Stimulated activated CD8-positive, alpha-beta memory T cell treated with anti-CD3 and anti-CD28 coated beads, Interleukin-4, amount 100 ng/mL, for 4 hours (primary cell): ENCODE measurements at places on chromosomes 13 and 19.

- no peak for DNase-seq
These were observed 8.6 kb upstream of the GPR18 start for GRCh38 chr13:99266827-99267226.

- no peak for DNase-seq
These were observed 845.8 kb downstream of the UQCRFS1 start for GRCh38 chr19:28367146-28367545.

GRCh38 chr19:47093841-47094240, 19.7 kb downstream of the ZC3H4 start:
- DNase-seq: no peak

DNA sequence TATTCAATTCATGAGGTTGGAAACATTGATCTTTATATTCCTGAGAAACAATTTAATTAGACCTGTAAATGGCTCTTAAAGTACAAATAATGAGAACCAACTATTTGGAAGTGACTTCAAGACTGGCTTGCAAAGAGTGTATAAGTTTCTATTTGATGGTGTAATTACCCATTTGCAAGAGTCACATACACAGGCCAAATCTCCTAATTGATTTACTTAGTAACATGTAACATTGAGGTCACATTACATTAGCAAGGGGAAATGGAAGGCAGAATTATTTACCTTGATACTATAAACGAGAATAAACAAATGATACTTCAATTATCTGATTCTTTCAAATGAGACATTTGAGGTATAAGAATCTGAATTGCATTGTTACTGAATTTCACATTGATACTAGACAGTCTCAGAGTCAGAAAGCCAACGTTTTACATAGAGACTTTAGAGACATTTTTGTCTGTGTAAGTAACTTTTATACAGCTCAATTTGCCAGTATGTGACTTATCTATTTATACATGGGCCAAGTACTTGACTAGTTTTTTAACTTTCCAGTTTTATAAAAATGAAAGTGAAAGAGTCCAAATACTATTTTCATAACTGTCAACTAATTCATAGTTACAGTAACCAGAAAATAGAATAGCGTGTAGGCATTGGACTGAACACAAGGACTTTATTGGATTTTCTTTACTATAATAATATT, 95.6 kb upstream of the RFC3 start:
- DNase-seq: no peak

DNA sequence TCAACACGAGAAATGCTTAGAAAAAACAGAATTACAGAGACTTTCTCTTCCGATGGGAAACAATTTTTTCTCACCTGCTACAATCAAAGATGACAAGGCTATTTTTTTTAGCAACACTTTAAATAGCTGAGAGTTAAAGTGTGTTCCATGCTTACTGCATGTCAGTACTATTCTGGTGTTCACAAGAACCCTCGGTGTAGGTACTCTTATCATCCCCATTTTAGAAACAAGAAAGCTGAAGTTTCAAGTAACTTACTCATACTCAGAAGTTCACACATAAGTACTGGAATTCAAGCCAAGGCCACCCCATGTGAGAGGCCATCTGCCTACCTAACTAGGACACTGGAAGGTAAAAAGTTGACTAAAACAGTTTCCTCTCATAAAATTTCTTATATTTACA, 9.0 kb upstream of the TNFRSF19 start:
- DNase-seq: no peak

DNA sequence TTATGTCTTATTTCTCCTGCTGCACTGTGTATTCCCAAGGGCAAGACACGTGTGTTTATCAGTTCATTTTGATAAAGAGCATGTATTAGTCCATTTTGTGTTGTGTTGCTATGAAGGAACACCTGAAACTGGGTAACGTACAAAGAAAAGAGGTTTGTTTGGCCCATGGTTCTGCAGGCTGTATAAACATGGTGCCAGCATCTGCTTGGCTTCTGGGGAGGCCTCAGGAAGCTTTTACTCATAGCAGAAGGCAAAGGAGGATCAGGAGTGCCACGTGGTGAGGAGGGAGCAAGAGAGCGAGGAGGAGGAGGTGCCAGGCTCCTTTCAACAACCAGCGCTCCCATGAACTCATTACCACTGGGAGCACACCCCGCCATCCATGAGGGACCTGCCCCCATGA, 214.0 kb downstream of the UQCRFS1 start:
- no peak for DNase-seq

- no peak for DNase-seq
These were observed 350.7 kb downstream of the LMO7 start for GRCh38 chr13:75986818-75987217.

- no peak for DNase-seq
These were observed 132.9 kb downstream of the RAP2A start for GRCh38 chr13:97566907-97567306.

DNA sequence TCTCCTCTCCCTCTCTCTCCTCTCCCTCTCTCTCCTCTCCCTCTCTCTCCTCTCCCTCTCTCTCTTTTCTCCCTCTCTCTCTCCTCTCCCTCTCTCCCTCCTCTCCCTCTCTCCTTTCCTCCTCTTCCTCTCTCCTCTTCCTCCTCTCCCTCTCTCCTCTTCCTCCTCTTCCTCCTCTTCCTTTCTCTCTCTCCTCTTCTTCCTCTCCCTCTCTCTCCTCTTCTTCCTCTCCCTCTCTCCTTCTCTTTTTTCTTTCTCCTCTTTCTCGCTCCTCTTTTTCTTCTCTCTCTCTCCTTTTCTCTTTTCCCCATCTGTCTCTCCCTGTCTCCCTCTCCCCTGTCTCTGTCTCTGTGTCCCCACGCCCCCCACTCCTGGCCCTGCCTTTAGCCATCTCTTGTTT, 136.7 kb downstream of the GGACT start:
- DNase-seq: no peak

DNA sequence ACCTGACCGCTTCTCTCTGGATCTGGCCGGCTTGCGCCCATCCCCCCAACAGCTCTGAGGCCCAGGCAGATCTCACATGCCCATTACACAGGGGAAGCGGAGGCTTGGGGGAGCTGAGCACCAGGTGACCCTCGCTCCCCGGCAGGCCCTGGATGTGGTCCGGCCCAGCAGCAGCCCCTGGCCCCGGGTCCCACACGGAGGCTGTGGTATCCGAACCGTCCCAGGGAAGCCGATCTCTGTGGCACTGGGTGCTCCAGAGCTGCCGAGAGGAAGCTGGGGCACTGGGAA, 27.7 kb downstream of the SBNO2 start:
- DNase-seq: no peak

DNA sequence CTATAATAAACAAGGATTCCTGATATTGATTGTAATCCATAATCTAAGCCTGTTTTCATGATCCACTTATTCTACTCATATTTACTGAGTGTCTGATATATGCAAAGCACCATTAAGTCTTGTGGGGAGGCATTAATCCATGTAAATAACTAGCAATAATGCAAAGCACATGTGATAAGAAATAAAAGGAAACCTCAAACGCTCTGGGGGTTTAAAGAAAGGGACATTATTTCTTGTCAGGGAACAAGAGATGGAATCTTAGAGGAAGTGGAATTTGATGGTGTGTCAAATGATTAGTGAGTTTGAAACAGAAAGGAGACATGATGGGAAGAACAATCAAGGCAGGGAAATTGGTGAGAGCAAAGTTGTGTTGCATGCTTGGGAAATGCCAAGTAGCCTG, 57.4 kb upstream of the FLT1 start:
- no peak for DNase-seq

GRCh38 chr19:13463296-13463695, 43.0 kb downstream of the CACNA1A start:
- DNase-seq: no peak

- DNase-seq: no peak
These were observed 23.1 kb upstream of the TNFRSF19 start for GRCh38 chr13:23547000-23547590.

GRCh38 chr19:42088471-42089190, 12.7 kb downstream of the ZNF574 start:
- DNase-seq: no peak

GRCh38 chr13:110030394-110030928, 244.1 kb upstream of the IRS2 start:
- DNase-seq: no peak

DNA sequence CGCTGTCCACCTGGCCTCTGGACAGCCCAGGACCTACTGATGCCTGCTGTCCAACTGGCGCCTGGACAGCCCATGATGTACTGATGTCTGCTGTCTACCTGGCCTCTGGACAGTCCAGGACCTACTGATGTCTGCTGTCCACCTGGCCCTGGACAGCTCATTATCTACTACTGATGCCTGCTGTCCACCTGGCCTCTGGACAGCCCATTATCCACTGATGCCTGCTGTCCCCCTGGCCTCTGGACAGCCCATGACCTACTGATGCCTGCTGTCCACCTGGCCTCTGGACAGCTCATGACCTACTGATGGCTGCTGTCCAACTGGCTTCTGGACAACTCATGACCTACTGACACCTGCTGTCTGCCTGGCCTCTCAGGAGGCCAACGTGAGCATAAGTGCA, 208.1 kb downstream of the TEX29 start:
- DNase-seq: no peak
